ENCODE measurements at places on chromosomes 7 and 10.
A peak's percentile ranks its signal among the peaks of the same experiment; 100 is the strongest.

- DNase-seq = no peak
Measured at GRCh38 chr7:142327628-142328405, 70.0 kb upstream of the PRSS58 start.

- DNase-seq = no peak
Measured at GRCh38 chr10:98257198-98257597, 10.8 kb downstream of the LOXL4 start.

- peak; percentile 4 for DNase-seq
Measured at GRCh38 chr7:158374146-158374545, 213.5 kb downstream of the PTPRN2 start.

GRCh38 chr7:26073041-26073440 lies 79.0 kb upstream of the NFE2L3 start:
- no peak for DNase-seq

DNA sequence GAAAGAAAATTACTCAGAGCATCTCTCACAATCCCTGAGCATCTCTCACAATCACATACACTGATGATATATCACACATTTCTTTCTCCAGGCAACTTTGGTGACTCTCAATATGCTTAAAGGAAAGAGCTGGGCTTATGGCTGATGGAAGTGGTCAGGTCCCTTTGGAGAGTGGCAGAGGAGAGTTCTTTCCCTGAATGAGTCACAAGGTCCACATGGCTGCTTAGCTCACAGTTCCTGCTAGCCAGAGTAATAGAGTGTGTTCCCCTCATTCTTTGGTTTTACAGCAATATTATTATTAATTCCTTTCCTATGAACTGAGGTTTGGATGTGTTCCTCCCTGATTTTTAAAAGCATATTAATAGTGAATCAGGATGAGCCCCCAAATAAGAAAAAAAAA lies 287.4 kb downstream of the C7orf25 start:
- no peak for DNase-seq

- DNase-seq = no peak
Measured at GRCh38 chr10:77463967-77464745, 173.5 kb downstream of the KCNMA1 start.

GRCh38 chr10:130336617-130337304 lies 200.6 kb downstream of the GLRX3 start:
- DNase-seq = no peak

- DNase-seq = no peak
Measured at GRCh38 chr10:124632064-124632531, 112.1 kb downstream of the FAM53B start.

Data from suprapubic skin (tissue), 4 donors.